ENCODE measurements at places on chromosomes 16 and 17.

DNA sequence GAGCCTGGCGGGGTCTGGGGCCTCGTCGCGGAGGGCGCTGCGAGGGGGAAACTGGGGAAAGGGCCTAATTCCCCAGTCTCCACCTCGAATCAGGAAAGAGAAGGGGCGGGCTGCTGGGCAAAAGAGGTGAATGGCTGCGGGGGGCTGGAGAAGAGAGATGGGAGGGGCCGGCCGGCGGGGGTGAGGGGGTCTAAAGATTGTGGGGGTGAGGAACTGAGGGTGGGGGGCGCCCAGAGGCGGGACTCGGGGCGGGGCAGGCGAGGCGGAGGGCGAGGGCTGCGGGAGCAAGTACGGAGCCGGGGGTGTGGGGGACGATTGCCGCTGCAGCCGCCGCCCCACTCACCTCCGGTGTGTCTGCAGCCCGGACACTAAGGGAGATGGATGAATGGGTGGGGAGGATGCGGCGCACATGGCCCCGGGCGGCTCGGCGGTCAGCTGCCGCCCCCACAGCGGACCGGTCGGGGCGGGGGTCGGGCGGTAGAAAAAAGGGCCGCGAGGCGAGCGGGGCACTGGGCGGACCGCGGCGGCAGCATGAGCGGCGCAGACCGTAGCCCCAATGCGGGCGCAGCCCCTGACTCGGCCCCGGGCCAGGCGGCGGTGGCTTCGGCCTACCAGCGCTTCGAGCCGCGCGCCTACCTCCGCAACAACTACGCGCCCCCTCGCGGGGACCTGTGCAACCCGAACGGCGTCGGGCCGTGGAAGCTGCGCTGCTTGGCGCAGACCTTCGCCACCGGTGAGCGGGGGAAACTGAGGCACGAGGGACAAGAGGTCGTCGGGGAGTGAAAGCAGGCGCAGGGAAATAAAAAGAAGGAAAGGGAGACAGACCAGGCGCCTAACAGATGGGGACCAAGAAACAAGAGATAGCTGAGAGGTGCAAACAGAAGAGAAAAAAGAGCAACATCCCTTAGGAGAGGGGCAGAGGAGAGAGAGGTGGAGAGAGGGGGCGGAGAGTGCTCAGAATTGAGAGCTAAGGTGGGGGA is at the start of gene PNMT:
PNMT (plus strand) TSS at position 509 of the 980 bp plus-strand sequence; CDS start at position 532, 23 bp downstream.
- peak; percentile 62 for DNase-seq

DNA sequence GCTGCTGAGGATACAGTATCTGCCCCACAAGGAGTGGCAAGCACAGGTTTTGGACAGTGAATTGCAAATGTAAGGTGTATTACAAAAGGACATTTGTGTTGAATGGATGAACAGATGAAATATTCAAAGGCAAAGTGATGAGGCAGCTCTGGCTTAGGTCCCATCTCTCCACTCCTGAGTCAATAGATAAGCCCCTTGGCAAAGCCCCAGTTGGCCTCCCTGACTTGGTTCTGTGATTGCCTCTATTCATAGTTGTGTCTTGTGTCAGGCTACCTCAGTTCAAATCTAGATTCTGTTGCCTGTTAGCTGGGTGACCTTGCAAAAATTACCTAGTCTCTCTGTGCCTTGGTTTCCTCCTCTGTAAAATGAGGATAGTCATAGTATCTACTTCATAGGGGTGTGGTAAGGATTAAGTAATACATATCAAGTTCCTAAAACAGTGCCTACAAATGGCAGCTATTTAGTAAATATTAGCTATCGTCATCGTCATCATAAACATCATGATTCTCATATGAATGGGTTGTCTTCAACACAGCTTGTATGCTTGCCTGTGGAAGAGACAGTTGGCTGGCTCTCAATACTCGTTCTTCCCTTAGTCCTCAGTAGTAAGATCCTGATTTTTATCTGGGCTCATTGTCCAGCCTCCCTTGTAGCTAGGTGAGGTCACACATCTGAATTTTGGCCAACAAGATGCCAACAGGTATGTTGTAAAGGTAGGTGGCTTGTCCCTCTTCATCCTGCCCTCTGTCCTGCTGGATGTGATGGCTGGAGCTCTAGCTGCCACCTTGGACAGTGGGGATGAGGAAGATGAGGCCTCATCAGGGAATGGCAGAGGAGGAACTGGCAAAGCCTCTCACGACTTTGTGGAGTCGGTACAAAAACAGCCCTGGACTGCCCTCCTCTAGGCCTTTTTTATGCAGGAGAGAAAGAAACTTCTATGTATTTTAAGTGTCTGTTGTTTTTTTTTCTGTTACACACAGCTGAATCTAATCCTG is 2.1 kb upstream of the MFAP4 start:
- DNase-seq, result no peak

GRCh38 chr16:19879241-19879792 is 5.3 kb downstream of the GPRC5B start:
- DNase-seq, result no peak

DNA sequence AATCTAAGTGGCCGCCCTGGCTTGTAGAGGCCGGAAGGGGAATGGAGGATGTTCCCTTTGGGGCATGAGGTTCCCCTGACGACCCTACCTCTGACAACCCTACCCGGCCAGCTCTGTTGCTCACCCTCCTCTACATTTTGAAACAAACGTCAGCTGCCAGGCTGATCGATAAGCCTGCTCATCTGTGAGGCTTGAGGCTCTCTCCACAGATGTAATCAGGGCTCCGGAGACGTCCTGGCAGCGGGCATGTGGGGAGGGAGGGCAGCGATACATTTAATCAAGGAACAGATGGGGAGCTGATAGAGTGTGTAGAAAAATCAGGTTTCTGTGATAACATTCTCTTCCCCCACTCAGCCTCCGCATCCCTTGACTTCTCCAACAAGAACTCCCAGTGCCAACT is 212.3 kb upstream of the SDK2 start:
- no peak for DNase-seq

DNA sequence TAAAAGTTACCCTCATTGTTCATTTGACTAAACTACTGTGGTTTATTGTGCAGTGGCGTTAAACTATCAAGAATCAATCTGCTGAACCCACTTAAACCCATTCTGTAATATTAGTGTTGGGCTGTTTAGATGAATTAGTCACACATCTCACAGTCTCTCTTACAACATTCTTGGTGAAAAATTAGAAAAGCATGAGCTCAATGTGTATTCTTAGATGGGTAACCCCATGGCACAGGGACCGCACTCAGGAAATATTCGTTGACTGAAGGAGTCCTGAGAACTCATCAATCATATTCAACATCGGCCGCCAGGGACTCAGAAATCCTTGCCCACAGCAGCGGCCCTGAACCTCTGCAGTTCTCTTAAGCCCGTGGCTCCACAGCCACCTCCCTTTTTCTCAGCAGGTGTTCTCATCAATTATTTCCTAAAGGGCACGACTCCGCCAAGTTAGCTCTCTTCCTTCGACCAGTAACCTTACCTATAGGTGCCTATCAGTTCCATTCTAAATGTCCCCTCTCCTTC is 155.6 kb downstream of the STX8 start:
- DNase-seq, result no peak

GRCh38 chr17:50594128-50594823 is 33.8 kb downstream of the CACNA1G start:
- DNase-seq, result no peak

DNA sequence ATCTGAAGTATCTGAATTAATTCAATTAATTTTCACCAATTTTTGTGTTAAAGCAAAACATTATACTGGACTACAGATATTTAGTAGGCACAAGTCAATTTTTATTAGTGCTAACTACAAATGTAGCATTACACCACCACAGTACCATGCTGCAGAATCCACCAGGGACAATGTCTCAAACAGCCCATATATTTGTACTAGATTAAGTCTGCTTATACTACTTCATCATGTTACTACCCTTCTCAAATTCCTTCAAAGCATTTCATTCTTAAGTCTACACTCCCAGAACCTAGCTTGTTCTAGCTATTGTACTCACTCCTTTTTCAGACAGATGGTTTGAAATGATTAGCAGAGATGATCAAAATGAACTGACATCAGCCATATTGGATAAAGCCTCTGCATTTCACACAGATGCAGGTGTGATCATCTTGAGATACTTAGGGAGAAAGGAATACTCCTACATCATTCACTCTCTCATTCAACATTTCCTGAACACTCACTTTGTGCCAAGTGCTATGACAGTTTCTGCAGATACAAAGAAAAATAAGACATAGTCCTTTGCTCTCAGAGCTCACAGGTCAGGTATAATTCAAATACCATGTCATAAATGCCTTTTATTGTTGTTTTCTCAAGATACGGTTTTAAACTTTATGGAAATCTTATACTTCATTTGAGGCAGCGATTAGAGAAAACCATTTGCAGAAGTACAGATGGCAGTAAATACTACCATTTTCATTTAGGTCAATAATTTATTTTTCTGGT is 47.7 kb downstream of the SMURF2 start:
- no peak for DNase-seq

DNA sequence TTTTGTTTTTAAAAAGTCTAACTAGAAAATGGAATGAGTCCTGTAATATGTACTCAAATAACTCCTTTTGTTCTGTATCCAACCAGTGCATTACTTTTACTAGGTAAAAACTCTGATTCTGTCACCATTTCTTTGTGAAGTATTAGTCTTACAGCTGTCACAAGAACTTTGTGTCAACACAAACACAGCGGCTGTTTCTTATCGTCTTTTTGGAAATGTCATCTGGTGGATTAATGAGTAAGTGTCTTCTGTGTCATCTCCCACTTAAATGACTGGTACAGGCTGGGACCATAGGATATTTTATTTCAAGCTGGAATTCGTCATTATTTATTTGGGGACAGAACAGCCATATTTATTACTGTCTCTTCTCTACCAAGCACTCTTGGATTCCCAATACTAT is 19.1 kb upstream of the ALDH3A2 start:
- DNase-seq, result no peak

DNA sequence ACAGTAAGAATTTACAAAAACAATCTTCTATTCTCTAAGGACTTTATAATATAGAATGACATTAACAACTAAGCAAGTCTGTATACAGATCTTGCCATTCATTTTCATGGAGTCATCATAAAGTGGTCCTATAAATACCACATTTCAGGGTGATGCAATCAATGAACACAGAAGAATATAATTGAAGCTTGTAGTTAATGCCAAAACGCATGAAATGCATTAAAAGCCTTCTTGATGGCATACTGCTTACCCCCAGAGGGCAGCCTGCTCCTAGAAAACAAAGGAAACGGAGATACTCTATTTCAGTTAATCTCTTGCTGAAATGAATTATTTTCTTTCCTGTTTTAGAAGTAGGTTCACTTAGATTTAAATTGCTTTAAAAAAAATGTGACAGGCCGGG is 45.2 kb upstream of the STAC2 start:
- no peak for DNase-seq

GRCh38 chr17:57539529-57540301 is 205.4 kb downstream of the CCDC182 start:
- no peak for DNase-seq
